ENCODE measurements at places on chromosomes 16 and 17. TPM values are rescaled to one million over a fixed set of nuclear protein-coding genes. Genes with fewer than 3 reads are reported as not detected.

DNA sequence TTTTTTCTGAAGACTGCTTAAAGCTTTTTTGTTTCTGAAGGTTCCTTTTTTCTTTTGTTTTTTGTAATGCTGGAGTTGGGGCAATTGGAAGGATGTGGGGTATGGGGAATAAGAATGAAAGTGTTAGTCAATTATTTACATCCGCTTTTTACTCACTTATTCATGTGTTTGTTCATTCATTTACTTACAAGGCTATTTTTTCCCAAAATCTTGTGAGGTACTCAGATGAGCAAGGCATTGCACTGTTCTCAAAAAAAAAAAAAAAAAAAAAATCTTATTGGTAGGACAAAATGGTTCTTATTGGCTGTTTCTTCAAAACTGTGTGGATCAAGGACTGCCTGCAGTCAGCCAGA lies 55.7 kb downstream of the PLD6 start:
- DNase-seq: no peak

DNA sequence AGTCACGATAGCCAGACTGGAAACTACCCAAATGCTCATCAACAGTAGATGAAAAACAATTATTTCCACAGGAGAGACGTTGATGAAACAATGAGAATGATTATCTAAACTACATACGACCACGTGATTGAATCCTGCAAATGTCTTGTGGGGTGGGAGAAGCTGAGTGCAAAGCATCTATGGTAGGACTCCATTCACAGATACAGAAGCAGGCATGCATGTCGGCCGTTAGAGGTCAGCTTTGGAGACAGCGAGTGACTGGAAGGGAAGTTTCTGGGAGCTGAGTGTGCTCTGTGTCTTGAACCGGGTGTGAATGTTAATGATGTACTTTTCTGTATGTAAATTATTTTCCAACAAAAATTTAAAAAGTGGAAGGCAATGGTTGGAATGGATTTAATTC lies 71.5 kb upstream of the DNAJA2 start:
- no peak for DNase-seq

DNA sequence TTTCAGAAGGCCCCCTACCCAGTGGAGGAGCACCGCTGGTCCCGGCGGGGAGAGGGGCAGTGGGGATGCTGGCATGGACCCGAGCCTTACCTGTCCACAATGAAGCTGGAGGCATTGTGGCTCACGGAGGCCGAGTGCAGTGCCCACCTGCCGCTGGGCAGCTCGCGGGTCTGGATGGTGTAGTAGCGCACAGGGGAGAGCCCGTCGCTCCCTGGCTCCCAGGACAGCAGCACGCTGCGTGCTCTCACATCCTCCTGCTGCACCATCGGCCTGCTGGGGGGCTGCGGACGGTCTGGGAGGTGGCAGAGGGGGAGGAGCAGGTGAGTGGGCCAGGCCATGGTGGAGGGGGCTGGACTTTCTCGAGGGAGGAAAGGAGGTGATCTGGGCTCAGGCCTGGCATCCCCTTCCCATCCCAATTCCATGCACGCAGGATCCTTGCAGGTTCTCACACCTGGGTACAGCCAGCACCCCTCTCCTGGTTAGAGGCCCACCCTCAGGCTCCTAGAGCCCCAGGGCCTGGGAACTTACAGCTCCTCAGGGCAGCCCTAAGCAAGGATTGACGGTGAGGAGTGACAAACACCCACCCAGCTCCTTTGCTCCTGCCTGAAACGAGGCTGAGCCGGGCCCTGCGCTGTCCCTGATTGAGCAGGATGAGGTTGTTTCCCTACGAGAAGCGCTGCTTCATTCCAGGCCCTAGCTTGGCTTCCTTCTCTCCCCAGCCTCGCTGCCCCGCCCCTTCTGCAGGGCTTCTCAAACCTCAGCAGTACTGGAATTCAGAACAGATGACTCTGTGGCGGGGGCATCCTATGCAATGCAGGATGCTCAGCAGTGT lies 76.2 kb upstream of the CDC42EP4 start:
- DNase-seq: no peak

- DNase-seq: no peak
Measured at GRCh38 chr16:1788095-1788707, 5.3 kb downstream of the IGFALS start.

GRCh38 chr17:36469733-36470132 lies 16.7 kb upstream of the ZNHIT3 start:
- no peak for DNase-seq

DNA sequence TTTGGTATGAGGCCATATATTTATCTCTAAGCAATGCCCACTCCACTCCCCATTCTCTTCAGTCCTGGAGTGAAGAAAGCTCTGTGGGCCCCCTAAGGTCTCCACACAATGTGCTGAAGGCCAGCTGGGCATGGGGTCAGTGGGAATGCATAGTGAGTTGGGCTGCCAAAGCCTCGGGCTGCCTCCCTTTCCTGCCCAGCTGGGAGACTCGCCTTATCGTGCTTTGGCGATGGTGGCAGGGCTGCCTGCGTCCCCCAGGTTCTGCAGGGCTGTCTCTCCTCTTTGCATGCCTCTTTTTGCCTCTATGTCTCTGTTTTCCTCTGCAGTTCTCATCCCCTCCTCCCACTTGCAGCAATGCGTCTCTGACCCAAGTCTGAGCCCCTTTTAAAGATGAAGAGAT lies 116.5 kb downstream of the CYLD start:
- DNase-seq: no peak

- DNase-seq: peak; percentile 47
Measured at GRCh38 chr17:68710035-68710780, 109.0 kb upstream of the FAM20A start.

DNA sequence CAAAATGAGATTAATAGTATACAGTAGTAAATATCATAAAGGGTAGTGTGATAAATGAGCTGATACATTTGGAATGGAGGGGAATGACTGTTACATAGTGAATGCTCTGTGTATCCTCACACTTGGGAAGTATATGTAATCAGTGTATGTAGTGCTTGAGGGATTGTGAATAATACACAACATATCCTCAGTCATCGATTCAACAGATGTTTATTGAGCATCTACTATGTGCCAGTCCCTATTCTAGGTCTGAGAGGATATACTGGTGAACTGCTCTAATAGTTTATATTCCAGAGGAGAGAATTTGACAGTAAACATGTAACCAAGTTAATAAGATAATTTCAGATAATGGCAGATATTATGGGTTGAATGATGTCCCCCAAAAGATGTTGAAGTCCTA lies 3.4 kb upstream of the BECN1 start:
- no peak for DNase-seq

DNA sequence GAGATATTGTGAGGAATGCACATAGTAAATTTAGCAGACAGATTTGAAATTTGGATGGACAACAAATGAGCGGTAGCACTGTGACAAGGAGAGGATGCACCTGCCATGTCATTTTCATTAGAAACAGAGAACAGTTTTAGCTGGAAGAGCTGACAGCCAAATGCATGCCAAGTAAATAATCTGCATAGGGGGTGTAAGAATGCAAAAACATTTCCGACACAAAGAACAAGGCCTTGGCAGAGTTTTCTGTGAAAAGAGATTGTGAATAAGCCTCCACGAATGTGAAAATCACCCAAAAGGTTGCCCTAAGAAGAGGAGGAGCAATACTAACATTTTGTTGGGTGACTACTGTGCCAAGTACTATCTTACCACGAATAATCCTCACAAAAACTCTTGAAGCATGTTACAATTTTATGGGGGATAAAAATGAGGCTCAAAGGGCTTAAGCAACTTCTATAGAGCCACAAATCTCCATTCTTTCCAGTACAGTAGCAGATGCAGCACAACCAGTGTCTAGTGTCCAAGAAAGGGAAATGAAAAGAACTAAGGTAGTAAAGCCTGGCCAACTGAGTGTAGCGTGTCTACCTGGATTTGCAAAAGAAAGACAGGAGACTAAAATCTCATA lies 28.3 kb downstream of the TMEM100 start:
- no peak for DNase-seq

- no peak for DNase-seq
Measured at GRCh38 chr16:11669380-11670146, 1.3 kb downstream of the SNN start.

GRCh38 chr17:74288785-74289184 lies 14.8 kb downstream of the DNAI2 start:
- DNase-seq: no peak

- DNase-seq: no peak
Measured at GRCh38 chr16:325375-326145, 27.0 kb downstream of the AXIN1 start.

GRCh38 chr16:19232988-19233387 lies 52.5 kb upstream of the CLEC19A start:
- DNase-seq: no peak

DNA sequence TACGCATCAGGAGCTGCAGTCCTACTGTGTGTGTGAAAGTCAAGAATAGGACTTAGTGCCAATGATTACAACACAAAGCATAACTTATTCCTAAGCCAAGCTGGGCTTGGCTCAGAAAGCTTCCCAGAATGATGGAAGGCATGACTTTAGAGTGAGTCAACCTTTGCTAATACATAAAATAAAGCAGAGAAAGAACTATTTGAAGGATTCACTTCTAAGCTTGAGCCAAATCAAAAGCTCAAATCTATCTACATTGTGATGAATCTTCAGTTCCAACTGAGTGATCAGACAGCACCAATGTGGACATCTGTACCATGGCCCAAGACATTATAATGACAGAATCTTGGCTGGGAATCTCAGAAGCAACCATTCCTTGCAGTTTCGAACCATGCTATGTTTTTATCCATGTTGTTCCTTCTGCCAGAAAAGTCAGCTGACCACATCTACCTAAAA lies 41.4 kb downstream of the SMG6 start:
- DNase-seq: no peak

DNA sequence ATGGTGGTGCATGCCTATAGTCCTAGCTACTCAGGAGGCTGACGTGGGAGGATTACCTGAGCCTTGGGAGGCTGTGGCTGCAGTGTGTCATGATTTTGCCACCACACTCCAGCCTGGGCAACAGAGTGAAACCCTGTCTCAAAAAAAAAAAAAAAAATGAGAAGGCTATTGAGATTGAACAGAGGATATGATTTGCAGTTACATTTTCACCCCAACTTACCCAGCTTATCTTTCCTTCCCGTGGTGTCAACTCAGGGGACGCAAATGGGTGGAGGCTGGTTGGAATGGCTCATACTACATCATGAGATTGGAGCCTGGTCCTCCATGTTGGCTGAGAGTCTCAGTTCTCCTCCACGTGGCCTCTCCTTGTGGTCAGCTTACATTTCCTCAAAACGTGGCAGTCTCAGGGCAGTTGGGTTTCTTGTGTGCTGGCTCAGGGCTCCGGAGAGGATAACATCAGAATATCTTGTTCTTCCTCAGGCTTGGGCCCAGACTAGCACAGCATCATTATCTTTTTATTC lies 17.2 kb upstream of the NSMCE1 start:
- no peak for DNase-seq

- no peak for DNase-seq
Measured at GRCh38 chr17:37294888-37295287, 80.9 kb upstream of the C17orf78 start.

DNA sequence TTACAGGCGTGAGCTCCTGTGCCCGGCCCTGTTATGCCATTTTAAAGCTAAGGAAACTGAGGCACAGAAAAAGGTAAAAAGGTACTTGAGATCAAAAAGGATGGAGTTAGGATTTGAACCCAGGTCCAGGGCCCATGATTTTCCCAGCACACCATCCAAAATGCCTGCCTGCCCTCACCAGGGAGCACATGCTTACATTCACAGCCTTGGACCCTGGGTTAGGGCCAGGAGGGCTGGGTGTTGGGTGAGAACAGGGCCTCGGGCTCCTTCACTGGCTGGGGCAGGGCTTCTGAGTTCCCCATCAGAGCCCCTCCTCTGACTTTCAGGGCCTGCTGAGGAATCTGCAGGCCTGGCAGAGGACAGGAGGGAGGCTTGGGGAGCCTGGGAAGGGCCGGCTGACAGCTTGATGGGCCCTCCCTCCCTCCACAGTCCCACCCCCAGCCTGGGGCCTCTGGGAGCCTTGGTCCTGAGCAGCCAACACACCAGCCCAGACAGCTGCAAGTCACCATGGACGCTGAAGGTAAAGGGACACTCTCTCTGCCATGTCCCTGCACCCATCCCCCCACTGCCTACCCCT lies at the start of gene QPRT:
TSS of gene QPRT (plus strand) at position 490 of the 577 bp plus-strand sequence. CDS start at position 508, 18 bp downstream.
- no peak for DNase-seq

The C16orf46 gene
- polyA plus RNA-seq: 1.9 TPM

The LDHD gene
- polyA plus RNA-seq: 8.1 TPM

The SIAH1 gene
- 49.0 TPM for polyA plus RNA-seq

The KLHL10 gene
- 0.16 TPM for polyA plus RNA-seq

The KRT14 gene
- 0.16 TPM for polyA plus RNA-seq

The SHISA9 gene
- polyA plus RNA-seq: 2.8 TPM

The C1QTNF8 gene
- not detected for polyA plus RNA-seq

The CACNA1G gene
- 8.5 TPM for polyA plus RNA-seq

Data from left renal cortex interstitium (tissue), 4 donors.